Glutamatergic neuron (in vitro differentiated cells): ENCODE measurements at places on chromosomes 13 and 19.

GRCh38 chr13:79735228-79735627 lies 254.3 kb downstream of the NDFIP2 start:
- peaks cover 2% of the 10 kb centered on the region for H3K27me3 ChIP-seq
- no peaks in the 10 kb centered on the region for H3K4me1 ChIP-seq
- H3K4me3 ChIP-seq: no peak overlapping the region
- no peak for DNase-seq
- no peaks in the 10 kb centered on the region for H3K36me3 ChIP-seq
- no peak overlapping the region for H3K27ac ChIP-seq

DNA sequence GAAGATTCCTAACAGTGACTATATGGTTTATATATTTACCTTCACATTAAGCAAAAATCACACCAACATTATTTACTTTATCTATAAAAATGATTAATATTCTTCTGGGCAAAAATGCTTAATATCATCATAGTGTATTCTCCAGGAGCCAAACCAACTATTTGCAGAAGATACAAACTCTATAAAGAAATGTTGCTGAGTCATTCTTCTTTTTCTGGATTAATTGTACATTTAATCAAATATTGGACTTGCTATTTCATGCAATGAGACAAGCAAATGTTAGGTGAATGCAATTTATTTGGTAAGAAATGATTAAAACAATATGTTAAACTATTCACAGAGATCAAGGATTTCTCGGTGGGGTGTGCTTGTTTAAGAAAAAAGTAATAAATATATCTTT lies 1075.8 kb downstream of the PCDH9 start:
- no peaks in the 10 kb centered on the region for H3K27me3 ChIP-seq
- H3K27ac ChIP-seq: no peak overlapping the region
- H3K4me1 ChIP-seq: peaks cover 3% of the 10 kb centered on the region
- H3K4me3 ChIP-seq: no peak overlapping the region

- H3K4me1 ChIP-seq: peaks cover 27% of the 10 kb centered on the region
- no peaks in the 10 kb centered on the region for H3K36me3 ChIP-seq
- no peak overlapping the region for H3K4me3 ChIP-seq
- no peak for DNase-seq
- no peaks in the 10 kb centered on the region for H3K27me3 ChIP-seq
- no peak overlapping the region for H3K27ac ChIP-seq
These were observed 154.2 kb downstream of the TM9SF2 start for GRCh38 chr13:99655351-99656091.

GRCh38 chr13:29810145-29810742 lies 40.2 kb downstream of the UBL3 start:
- H3K27me3 ChIP-seq: no peaks in the 10 kb centered on the region
- H3K4me1 ChIP-seq: peaks cover 6% of the 10 kb centered on the region
- DNase-seq: no peak
- H3K27ac ChIP-seq: no peak overlapping the region
- no peaks in the 10 kb centered on the region for H3K36me3 ChIP-seq

DNA sequence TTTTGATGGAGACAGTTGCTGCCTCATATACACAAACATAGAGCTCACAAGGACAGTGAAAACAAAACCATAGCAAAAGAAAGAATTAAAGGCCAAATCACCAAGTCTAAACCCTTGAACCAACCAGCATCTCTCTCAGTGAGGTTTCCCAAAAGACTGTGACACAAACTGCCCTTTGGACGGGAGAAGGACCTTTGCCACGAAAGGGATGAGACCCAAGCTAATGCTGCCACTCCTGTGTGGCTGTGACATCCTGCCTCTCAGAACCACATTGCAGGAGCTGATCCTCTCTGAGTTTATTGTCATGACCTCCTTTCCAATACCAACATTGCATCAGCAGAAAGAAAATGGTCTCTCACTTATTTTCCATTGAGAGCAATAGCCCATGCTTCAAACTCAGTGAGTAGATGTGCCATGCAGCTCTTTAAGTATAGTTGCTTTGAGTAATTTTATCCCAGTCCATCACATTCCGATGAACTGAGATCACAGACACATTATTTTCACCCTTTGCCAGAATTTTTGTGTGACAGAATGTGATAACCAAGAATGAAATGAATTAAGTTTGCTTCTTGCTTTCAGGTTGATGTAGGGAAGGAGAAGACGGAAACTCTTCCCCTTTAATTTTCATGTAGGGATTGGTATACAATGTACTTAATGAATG lies 133.5 kb upstream of the IRS2 start:
- no peaks in the 10 kb centered on the region for H3K27me3 ChIP-seq
- H3K4me1 ChIP-seq: no peaks in the 10 kb centered on the region
- H3K36me3 ChIP-seq: no peaks in the 10 kb centered on the region
- no peak overlapping the region for H3K27ac ChIP-seq

DNA sequence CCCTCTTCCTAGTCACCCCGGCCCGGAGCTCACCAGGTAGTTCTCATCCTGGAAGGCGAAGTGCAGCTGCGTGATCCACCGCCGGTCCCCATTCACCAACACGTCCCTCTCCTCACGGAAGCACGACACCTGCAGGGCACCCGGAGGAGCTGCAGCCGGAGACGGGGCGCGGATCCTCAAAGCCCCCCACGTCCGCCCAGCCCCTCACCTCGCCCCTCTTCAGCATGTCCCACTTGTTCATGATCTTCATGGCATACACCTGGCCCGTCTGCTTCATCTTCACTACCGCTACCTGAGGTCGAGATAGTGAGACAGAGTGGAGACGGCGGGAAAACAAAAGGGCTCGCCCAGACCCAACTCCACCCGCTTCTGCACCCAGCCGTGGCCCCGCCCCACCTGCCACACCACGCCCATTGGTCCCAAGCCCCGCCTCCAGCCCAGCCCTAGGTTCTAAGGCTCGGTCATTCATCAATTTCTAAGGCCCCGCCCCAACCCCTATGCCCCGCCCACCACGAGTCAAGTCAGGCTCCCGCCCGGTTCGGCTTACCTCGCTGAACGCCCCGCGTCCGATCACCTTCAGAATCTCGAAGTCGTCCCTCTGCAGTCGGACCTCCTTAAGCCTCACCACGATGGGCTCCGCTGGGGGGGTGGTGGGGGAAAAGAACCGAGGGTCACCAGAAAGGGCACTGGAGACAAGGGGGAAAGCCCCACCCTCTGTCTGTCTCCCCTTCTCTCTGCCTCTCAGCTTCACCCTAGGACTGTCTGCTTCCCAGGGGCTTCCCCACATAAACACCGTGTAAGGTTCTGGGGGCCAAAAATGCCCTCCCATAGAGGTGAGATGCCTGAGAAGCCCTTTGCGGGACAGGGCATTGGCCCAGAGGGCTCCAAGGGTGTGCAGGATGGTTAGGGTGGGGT lies 2.8 kb downstream of the DMPK start:
- peaks cover 12% of the 10 kb centered on the region for H3K4me1 ChIP-seq
- H3K4me3 ChIP-seq: peak overlapping the region; percentile 91

- no peak for DNase-seq
- H3K27me3 ChIP-seq: peaks cover 4% of the 10 kb centered on the region
- H3K4me1 ChIP-seq: no peaks in the 10 kb centered on the region
- no peaks in the 10 kb centered on the region for H3K36me3 ChIP-seq
- no peak overlapping the region for H3K4me3 ChIP-seq
These were observed 169.8 kb downstream of the SUCLA2 start for GRCh38 chr13:47831265-47831664.

DNA sequence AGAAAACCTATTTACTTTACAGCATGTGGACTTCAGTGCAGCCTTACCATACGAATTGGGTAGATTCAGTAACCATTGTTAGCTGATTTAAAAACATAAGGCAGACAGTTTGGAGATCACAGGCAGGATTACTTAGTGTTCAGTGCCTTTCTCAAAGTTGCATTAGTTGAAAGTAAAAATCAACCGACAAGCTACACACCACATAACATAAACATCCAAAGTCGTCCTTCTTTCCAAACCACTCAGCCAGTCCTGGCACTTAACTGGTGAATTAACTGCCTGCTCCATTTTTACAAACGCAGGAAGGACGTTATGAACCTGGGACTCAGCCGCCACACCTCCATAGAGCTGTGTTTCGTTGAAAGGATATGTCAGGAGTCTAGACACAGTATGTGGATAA lies 91.4 kb downstream of the COL4A1 start:
- no peak overlapping the region for H3K4me3 ChIP-seq
- H3K27me3 ChIP-seq: no peaks in the 10 kb centered on the region
- no peaks in the 10 kb centered on the region for H3K36me3 ChIP-seq
- H3K27ac ChIP-seq: no peak overlapping the region
- no peak for DNase-seq

GRCh38 chr13:99067159-99067985 lies 89.5 kb upstream of the DOCK9 start:
- H3K36me3 ChIP-seq: no peaks in the 10 kb centered on the region
- no peaks in the 10 kb centered on the region for H3K27me3 ChIP-seq
- no peak for DNase-seq
- no peak overlapping the region for H3K4me3 ChIP-seq
- no peak overlapping the region for H3K27ac ChIP-seq

DNA sequence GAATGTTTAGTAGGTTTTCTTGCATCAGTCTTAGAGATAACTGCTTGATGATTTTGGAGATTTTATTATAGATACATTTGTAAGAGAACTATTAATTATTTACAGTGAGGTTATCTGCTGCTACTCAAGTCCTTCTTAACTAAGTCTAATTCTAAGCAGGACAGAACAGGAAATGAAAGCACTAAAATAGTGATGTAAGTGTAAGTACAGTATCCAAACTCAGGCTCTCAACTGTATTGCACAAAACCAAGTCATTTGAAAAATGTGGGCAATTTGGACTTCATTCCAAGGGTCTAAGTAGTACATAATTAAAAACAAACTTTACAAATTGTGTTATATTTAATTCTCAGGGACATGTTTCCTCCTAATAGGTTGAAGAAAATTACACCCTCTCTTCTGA lies 417.1 kb downstream of the ITGBL1 start:
- H3K27me3 ChIP-seq: no peaks in the 10 kb centered on the region
- H3K4me3 ChIP-seq: no peak overlapping the region
